COLO829 (cell line): ENCODE measurements at places on chromosomes 1 and 21.

DNA sequence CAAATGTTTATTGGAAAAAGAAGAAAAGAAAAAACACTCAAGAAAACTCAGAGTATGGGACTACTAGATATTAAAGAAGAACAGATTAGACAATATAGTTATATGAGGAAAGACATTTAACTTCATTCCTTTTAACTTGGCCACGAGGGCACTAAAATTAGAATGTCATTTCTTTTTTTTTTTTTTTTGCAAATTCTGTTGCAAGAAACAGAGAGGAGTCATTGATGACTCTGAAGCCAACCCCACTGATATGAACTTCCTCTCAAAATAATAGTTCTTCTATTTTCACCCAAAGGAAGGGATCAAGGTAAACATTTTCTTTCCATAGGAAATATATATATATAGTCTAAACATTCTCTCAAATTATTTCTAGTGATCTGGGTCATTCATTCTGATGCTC, 24.6 kb upstream of the PEX19 start:
- DNase-seq: no peak

DNA sequence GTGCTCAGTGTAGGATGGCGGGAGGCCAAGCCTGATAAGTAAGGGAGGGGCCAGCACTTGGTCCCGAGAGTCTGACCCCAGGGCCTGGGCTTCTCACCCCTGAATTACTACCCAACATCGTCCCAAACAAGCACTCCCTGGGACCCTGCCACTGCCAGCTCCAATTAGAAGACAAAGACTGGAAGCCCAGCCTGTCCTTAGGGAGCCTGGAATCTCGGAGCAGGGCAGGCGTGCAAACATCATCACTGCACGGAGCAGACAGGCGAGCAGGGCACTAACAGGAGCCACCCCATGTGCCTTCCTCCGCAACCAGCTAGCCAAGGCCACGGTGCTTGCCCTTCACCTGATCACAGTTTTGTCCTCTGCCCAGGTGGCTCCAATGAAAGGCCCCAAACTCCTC, 23.2 kb downstream of the KCNAB2 start:
- no peak for DNase-seq

- DNase-seq: no peak
These were observed 268.4 kb downstream of the PLPP3 start for GRCh38 chr1:56310945-56311344.

DNA sequence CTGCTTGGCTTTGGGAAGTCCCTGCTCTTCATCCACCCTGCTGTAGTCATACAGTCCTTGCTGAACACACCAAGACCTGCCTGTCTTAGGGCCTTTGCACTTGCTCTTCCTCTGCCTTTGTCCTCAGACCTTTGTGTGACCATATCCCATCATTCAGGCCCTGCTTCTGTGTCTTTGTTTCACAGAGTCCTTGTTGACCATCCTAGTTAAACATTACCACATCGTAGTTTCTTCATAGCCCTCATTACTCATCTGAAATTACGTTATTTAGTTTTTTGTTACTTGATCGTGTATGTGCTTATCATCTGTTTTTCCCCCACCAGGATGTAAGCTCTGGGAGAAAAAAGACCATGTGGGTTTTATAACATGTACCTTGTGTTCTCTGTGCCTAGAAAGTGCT, 18.3 kb upstream of the SPRR5 start:
- DNase-seq: no peak

GRCh38 chr1:3474421-3474820, 20.0 kb downstream of the ARHGEF16 start:
- no peak for DNase-seq

- DNase-seq: no peak
These were observed 44.6 kb downstream of the MAN1C1 start for GRCh38 chr1:25661043-25661815.

- DNase-seq: no peak
These were observed 149.8 kb downstream of the PDE4B start for GRCh38 chr1:65942476-65942875.

GRCh38 chr1:28374297-28374696, 4.8 kb downstream of the PHACTR4 start:
- no peak for DNase-seq

DNA sequence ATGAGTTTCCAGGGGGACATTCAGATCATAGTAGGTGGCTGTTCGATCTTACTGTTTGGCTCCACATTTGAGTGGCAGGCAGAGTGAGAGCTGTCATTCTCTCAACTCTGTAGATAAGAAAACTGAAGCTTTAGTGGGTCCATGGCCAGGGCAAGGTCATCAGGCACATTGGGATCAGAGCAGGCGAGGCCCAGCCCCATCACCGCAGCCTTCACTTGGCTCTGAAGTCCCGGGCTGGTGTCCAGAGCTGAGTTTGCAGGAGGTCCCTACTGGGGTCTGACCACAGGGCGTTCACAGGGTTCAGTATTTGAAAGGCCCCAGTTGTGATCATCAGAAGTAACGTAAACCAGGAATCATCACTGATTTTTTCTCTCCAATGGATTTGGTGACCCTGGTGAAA, 76.7 kb downstream of the OBSCN start:
- DNase-seq: no peak

GRCh38 chr1:101438359-101438758, 201.5 kb downstream of the S1PR1 start:
- no peak for DNase-seq

- no peak for DNase-seq
These were observed 2.7 kb downstream of the SLAMF7 start for GRCh38 chr1:160741612-160742348.

GRCh38 chr21:23127973-23128372, 2129.8 kb downstream of the NCAM2 start:
- no peak for DNase-seq

DNA sequence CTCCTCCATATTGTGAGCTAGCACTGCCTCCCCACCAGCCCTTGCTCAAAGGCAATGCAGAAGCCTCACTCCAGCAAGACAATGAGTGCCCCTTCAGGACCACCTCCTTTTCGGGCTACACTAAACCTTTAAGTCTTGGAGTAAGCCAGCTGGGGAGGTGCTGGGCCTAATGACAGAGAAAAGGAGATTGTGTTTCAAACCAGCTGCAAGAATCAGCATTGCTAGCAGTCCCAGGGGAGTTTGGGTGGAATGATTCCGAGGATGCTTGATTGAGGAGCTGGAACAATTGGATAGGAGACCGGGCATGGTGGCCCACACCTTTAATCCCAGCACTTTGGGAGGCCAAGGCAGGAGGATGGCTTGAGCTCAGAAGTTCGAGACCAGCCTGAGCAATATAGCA, 54.1 kb upstream of the GPR37L1 start:
- no peak for DNase-seq

GRCh38 chr1:85224734-85225623, 24.2 kb upstream of the SYDE2 start:
- DNase-seq: no peak

DNA sequence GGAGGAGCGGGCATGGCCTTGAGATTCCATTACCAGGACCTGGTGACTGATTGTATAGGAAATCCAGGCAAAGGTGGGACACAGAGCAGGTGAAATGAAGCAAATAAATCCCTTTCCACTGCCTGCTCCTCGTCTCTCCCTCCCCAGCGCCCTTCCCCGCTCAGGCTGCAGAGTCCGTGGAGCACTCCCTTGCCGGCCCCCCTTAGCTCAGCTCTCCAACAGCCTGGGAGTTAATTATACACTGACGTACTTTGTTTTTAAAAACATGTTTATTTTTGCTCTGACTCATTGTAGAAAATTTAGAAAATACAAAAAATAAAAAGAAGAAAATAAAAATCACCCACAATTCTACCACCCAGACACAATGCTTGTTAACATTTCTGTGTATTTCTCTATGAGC, 61.7 kb downstream of the LGR6 start:
- DNase-seq: no peak

- no peak for DNase-seq
These were observed 684 bp downstream of the IFI16 start for GRCh38 chr1:159010391-159010790.

DNA sequence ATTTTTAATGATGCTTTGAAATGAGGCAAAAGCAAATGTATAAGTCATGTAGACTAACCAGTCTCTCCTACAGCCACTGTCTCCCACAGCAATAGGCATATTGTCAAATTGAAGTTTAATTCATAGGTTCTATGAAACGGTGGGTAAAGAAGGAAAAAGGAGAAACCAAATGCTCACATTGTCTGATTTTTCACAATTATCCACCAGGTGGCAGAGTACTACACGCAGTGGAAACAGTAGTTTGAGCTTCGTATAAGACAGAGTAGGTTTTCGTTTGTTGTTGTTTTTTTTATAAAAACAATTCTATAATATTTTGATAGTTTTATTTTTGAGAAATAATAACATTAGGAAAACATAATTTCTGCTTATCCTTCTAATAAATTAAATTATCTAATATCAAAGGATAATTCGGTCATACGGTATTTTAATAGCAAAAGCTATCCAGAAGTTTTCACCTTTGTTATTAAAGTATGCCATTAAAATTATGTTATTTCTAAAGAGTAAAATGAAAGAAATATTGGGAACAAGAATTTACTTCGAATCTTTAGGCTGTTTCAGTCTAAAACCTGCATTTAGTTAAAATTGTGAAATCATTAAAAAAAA, 39.1 kb downstream of the TYW3 start:
- DNase-seq: peak; percentile 16

- no peak for DNase-seq
These were observed 5.4 kb downstream of the OLFML3 start for GRCh38 chr1:113984710-113985109.

GRCh38 chr1:201020040-201020591, 3.4 kb downstream of the KIF21B start:
- no peak for DNase-seq

- no peak for DNase-seq
These were observed 157.9 kb upstream of the CTTNBP2NL start for GRCh38 chr1:112237983-112238545.

GRCh38 chr1:168752171-168752832, 23.3 kb upstream of the DPT start:
- no peak for DNase-seq

GRCh38 chr1:218330043-218330623, 15.0 kb upstream of the TGFB2 start:
- peak; percentile 66 for DNase-seq

DNA sequence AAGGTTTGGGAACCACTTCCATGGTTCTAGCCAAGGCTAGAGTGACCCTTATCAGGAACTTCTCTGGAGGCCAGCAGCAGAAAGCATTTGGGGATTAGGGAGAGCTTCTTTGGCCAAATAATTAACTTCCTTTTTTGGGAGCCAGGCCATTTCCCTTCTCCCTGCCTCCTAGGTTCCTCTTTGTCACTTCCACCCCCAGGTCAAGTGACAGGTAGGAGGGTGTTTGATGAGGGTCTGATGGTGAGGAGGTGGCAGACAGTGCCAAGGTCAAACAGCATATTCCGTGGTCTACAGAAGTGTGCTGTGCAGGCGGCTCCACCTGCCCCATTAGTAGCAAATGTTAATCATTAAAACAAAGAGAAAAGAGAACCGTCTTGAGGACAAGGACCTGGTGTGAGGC, 1.9 kb upstream of the KCNA10 start:
- DNase-seq: no peak

DNA sequence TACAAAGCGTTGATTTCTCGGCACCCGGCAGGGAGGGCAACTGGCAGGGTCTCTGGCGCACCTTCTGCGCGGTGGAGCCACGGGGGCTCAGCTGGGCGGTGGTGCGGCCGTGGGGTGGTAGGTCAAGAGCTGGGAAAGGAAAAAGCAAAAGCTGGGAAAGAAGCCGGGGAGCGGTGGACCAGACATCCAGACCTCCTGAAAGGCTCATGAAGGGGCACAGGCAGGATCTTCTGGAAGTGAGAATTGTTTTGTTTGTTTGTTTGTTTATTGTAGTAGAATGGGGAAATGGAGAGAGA, 7.2 kb upstream of the RNU1-1 start:
- DNase-seq: no peak

DNA sequence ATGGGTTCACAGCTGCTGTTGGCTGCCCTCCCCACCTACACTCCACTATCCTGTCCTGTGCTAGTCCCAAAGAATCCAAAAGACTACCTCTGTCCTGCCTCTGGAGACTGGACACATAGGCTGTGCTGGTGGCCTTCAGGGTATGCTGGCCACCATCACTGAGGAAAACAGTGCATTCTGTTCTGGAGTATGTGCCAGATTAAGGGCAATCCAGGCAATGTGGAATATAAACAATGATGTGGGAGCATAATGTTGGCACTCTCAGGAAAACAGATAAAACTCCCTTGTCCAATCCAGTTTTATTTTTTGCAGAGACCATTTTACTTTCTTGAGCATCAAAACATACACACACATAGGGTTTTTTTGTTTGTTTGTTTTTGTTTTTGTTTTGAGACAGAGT, 94.3 kb downstream of the GLUL start:
- DNase-seq: no peak

- DNase-seq: no peak
These were observed 57.7 kb upstream of the DPT start for GRCh38 chr1:168786476-168787330.

GRCh38 chr1:151706464-151707415, 9.9 kb downstream of the CELF3 start:
- no peak for DNase-seq

GRCh38 chr1:75612976-75613375, 2.1 kb upstream of the SLC44A5 start:
- no peak for DNase-seq

GRCh38 chr1:8239306-8240023, 78.4 kb upstream of the SLC45A1 start:
- DNase-seq: no peak

- no peak for DNase-seq
These were observed 372.6 kb downstream of the AGBL4 start for GRCh38 chr1:49651136-49651535.

DNA sequence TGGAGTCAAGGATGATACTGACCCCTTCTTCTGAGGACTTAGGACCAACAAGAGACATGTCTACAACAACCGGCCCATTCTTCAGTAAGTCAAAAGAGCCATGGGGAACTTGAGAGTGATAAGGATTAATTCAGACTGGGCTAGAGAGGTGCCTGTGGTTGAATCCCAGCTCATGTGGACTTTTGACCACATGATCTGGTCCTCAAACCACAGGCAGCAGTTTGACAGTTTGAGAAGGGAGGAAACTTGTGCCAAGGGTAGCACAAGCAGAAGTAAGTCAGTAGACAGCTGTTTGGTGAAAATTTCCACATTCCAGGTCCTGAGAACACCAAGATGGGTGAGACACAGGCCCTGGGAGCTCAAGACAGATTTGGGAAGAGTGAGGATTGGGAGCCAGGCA, 19.8 kb downstream of the SH3BP5L start:
- DNase-seq: no peak

DNA sequence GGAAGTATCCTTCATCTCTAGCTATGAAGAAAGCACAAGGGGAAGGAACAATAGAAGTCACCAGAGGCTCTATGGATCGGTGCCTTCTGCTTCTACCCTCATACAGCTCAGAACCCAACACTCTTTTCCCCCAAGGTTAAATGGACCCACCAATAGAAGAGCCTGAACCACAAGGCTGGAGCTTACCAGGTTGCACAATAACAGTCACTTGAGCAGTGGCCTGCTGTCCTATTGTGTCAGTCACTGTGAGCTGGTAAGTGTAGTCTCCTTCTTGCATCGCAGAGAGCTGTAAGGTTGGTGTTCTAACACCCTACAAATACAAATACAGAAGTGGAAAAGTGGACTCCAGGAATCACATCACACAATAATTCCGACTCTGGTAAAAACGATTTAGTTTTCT, 103.0 kb downstream of the KIAA0319L start:
- no peak for DNase-seq

GRCh38 chr1:52554756-52555155, 1.9 kb upstream of the TUT4 start:
- DNase-seq: no peak

- no peak for DNase-seq
These were observed 1160.8 kb upstream of the ADGRL2 start for GRCh38 chr1:80639777-80640533.
